Muscle of leg (tissue), 16 donors: ENCODE measurements at places on chromosomes 7 and 10. TPM values are rescaled to one million over a fixed set of nuclear protein-coding genes. Genes with fewer than 3 reads are reported as not detected.

- no peaks in the 10 kb centered on the region for H3K27me3 ChIP-seq
- H3K36me3 ChIP-seq: no peaks in the 10 kb centered on the region
- DNase-seq: no peak
- no peak overlapping the region for H3K27ac ChIP-seq
- no peak overlapping the region for H3K4me3 ChIP-seq
- no peaks in the 10 kb centered on the region for H3K4me1 ChIP-seq
These were observed 167.1 kb upstream of the INHBA start for GRCh38 chr7:41869997-41870396.

DNA sequence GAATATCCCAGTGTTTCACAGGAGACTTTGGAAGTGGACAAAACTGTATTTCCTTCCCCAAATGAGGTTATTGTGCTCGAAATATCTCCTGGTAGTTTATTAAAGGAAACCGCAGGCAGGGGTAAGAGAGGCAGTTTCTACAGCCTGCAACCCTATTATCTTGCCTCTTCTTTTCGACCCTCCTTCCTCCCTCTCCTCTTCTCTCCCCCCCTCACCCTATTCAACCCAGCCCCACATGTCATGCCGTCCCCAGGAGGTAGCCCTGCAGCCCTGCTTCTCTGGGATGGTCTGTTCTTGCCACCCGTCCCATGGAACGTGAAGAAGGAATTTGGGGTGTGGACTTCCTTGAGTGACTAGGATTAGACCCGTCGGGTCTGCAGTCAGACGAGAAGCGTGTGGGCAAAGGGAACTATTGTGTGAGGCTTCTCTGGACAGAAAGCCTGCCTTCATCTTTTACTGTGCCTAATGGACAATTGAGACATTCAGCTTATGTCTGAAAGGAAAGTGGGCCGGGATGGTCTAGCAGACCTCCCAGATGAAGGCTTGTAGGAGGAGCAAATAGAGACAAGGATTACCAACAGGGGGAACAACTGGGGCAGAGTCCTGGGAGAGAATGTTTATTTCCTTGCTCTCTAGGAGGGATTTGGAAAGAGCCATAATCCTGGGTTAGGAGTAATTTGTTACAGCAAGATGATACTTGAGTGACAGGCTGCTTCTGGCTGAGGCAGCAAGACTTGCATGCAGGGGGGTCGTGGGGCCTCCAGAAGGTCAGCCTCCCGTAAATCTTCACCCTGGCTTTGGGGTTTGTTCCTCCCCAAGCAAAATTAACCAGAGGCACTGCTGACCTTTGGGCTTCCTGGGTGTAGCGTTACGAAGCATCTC is 77.8 kb downstream of the TCF7L2 start:
- H3K36me3 ChIP-seq: peaks cover 4% of the 10 kb centered on the region
- H3K4me1 ChIP-seq: peaks cover 26% of the 10 kb centered on the region
- DNase-seq: peak; percentile 81
- H3K27ac ChIP-seq: peak overlapping the region; percentile 67

GRCh38 chr10:792792-793100 is 103.3 kb upstream of the DIP2C start:
- DNase-seq: no peak
- H3K27me3 ChIP-seq: peaks cover 3% of the 10 kb centered on the region
- H3K36me3 ChIP-seq: peaks cover 3% of the 10 kb centered on the region
- no peak overlapping the region for H3K4me3 ChIP-seq
- no peak overlapping the region for H3K27ac ChIP-seq

DNA sequence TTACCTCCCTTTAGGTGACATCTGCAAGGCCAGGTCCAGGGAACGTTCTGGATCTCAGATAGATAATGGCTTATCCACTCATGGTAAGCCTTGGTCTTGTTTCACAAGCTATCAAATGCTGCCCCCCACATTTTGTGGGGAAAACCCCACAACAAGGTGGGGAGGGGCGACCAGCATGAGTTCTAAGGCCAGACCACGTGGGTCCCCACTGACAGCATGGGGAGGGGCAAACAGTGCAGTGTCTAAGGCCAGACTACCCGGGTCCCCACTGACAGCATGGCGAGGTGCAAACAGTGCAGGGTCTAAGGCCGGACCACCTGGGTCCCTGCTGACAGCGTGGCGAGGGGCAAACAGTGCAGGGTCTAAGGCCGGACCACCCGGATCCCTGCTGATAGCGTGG is 102.8 kb downstream of the DIP2C start:
- H3K27me3 ChIP-seq: no peaks in the 10 kb centered on the region
- DNase-seq: no peak
- no peak overlapping the region for H3K4me3 ChIP-seq
- no peak overlapping the region for H3K27ac ChIP-seq
- H3K4me1 ChIP-seq: peaks cover 23% of the 10 kb centered on the region

NAT16 gene
- not detected for total RNA-seq
